Mesenteric fat pad (tissue), 1 donor: ENCODE measurements at places on chromosomes 12 and 14.

DNA sequence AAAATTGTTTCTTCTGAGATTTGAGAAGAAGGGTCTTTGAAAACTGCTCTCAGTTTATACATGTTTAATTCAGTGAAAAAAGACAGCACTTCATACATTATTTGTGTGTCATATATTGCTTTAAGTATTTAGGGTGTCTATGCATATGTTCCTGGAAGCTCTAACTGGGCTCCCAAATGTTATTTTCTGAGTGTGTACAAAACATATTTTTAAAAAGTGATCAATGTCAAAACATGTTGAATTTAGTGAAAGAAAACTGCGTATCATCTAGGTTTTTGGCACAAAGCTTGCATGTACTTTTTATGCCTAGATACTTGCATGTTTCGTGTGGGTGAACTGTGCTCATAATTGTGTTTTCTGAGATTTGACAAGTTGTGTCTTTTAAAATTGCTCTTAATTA is 81.6 kb downstream of the ASCL4 start:
- DNase-seq: no peak

GRCh38 chr12:114395755-114396152 is 10.2 kb downstream of the TBX5 start:
- no peak for DNase-seq

GRCh38 chr12:29333178-29333577 is 47.8 kb downstream of the ERGIC2 start:
- no peak for DNase-seq

DNA sequence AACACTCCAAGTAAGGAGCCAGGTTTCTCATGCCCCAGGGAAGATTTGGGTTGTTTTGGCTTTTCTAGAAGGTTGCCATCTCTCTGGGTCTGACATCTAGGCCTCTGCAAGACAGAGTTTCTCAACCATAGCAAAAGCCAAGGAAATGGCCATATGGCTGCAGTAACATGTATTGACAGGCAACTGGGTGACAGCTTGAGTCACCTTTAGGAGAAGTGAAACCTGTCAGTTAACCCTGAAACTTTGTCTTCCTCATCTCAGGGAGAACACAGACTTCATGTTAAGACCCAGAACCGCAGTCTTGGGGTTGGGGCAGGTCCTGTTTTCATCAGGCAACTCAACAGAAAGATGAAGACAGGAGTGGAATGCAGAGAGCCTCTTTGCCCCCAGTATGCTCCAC is 46.0 kb upstream of the PLBD1 start:
- DNase-seq: no peak

- DNase-seq: no peak
These were observed 113.4 kb upstream of the SCAF11 start for GRCh38 chr12:46103559-46104383.

GRCh38 chr12:65810036-65810435 is 14.2 kb upstream of the HMGA2 start:
- DNase-seq: no peak

DNA sequence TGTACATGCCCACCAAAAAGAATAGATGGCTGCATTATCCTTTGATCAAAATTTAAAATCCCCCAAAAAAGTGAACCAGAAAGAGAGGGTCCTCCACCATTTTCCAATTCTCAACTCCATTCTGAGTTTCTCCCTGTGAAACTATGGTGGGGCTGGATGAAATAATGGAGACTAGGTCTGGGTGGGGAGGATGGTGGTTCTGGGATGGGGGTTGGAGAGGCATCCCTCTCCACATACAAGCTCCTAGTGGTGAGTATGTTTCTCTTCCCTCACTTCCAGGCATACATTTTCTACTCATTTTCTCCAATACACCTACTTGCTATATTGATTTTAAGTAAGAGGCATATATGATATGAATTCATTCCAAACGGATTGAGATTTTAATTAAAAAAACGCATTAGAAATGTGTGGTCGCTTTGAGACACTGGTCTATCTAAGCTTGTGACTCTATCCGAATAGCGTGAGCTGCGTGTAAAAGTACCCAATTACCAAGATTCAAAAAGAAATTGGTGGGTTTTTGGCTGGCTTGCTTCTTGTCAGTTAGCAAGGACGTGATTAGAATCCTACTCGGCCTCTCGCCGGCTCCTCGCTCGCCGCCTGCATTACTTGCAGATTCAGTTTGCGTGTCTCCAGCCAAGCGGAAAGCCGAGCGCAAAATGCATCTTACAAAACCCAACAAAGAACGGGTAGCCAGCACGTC is 3.4 kb downstream of the ASCL1 start:
- DNase-seq: no peak

DNA sequence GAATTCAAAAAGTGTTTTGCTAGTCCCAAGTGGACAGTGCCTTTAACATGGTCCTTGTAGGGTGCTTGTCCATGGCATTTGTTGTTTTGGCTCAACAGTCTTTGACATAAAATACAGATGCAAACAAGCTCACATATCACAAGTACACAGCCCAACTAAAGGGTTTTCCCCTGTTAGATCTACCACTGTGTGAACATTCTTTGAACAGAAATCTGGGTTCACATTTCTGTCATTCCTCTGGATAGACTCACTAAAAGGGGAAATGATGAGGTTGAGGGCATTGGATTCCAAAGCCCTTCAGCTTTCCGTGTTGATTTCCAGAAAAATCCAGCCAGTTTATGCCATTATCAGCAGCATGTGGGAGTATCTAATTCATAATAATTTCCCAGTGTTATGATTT is 54.1 kb downstream of the EP400 start:
- no peak for DNase-seq

GRCh38 chr12:3255057-3255456 is 177.9 kb downstream of the TSPAN9 start:
- DNase-seq: no peak

GRCh38 chr14:72946491-72946890 is 20.2 kb downstream of the DCAF4 start:
- DNase-seq: no peak

DNA sequence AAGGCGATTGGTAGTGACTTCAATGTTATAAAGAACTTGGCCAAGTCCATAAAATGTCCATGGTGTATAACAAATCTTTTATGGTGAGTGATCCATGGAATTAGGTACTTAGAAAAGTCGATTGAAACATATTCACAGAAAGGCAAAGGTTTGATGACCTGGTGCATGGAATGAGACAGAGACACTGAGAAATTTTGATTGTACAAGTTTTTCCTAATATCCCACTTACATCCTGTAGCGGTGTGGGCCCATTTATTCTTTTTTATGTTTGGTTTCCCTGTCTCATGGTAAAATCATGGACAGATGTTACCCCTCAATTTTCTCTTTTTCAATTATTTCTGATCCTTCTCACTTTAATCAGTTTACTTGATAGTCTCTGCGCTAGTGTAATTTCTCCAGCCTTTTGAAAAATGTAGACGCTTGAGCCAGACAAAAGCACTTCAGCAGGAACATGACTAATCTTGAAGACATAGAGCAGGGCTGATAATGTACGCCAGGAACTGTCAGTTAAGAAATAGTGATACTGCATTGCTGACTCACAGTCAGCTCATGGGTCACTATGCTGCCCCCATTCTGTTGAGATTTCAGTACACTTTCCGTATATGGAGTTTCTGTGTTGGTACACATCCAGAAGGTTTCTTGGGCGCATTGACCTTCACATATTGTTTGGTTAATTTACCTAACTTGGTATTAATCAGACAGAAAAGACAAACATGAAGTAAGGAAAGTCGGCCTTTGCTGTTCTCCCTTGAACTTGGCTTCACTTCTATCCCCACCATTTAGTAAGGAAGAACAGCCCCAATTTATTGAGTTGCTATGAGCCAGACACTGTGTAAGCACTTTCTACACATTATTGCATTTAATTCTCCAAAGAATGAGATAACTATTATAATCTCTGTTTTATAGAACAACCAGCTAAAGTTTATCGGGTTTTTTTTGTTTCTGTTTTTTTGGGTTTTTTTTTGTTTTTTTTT is 841.7 kb downstream of the DIO2 start:
- DNase-seq: no peak

- no peak for DNase-seq
These were observed 18.1 kb upstream of the SGPP1 start for GRCh38 chr14:63745858-63746425.

DNA sequence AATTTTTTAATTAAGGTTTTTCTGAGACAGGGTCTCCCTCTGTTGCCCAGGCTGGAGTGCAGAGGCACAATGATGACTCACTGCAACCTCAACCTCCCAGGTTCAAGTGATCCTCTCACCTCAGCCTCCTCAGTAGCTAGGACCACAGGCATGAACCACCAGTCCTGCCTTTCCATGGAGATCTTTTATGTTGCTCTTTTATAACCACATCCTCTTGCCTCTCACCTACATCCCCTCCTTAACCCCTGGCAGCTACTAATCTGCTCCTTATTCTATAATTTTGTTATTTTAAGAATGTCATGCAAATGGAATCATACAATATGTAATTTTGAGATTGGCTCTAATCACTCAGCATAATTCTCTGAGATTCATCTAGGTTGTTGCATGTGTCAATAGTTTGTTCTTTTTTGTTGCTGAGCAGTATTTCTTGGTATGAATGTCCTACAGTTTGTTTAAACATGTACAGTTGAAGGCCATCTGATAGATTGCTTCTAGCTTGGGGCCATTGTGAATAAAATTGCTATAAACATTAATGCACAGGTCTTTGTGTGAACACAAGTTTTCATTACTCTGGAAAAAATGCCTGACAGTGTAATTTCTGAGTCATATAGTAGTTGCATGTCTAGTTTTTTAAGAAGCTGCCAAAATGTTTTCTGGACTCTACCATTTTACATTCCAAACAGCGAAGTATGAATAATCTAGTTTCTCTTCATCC is 249.2 kb upstream of the AMIGO2 start:
- no peak for DNase-seq

DNA sequence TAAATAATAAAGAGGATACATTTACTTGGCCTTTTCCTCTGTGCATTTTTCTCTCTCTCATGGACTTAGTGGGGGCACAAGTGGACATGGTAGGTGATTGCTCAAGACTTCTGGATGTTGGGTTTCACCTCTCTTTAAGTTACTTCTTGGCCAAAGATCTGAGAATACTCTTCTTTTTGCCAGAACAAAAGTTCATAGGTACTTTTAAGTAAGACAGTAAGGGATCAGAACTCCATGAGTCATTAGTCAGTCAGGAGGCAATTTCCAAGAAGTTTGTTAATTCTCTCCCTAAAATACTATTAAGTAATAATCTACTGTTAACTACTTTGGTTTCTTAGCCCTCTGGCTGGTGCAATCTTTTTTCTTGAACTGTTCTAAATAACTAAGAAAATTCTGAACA is 84.2 kb downstream of the GRIP1 start:
- DNase-seq: no peak

DNA sequence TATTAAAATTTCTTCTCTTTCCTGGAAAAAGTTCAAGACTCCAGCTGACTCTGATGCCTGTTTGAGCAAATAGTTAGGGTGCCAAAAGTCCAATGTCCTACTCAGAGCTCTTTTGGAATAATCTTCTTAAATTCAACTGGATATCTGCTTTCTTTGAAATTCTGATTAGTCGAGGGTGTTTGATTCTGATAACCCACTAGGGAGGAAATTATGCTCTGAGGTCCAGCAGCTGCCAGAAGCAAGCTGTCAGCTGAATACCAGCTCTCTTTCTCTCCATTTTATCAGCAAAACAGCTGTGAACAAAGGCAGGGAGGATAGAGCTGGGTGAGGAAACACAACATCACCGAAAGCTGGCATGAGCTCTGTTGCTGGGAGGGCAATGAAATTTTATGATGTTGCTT is 141.5 kb downstream of the CAND1 start:
- no peak for DNase-seq

DNA sequence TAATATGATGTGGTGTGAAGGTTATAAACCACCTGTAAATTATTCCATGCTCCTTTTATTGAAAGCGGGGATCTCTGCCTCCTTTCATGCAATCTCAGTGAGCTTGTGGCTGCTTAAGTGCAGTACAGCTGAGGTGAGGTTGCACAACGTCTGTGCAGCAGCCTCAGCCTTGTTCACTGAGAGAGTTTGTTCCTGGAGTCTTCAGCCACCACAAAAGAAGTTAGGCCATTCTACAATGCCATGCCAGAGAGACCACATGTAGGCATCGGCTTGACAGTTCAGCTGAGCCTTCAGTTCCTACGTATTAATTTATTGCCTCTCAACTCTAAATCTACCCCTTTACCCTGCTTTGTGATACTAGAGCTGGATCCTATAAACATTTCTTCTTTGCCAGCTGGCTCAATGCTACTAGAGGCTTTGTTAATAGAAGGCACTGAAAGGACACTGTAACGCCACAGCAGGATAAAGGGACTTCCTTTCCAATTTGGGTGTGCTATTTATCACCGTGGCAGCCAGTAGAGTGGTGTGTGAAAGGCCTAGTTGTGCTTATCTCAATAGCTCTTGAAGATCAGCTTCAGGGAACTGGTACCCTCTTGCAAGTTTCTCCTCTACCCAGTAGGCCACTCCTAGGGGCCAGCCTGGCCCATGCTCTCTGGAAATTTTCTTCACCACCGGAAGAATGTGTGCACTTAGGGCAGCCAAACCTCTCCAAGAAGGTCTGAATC is 337.7 kb downstream of the IPO8 start:
- no peak for DNase-seq

- DNase-seq: no peak
These were observed 30.9 kb upstream of the KLRF1 start for GRCh38 chr12:9796346-9796745.

GRCh38 chr14:103552011-103552845 is 10.2 kb downstream of the BAG5 start:
- no peak for DNase-seq

DNA sequence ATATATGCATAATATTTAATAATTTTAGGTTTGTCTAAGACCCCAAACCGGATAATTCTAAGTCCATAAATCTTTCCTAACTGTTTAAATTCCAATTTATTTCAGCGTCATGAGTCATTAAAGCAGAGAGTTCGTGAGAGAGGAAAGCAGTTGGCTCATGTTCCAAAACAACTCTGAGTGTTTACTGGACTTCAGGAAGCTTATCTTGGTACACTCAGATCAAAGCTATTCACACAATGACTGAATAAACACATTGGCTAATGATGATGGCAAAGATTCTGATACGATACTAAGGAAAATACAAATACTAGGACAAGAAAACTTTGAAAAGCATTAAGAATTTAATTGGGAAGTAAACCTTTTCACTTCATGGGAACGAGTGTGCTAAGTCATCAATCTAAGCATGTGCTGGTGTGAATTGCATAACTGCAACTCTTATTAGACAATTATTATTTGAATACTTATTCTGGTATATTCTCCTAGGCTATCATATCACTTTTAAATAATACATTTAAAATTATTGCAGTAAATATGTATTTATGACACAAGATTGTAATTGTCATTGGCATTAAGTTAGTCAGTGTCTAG is 34.8 kb upstream of the CLEC14A start:
- DNase-seq: no peak

DNA sequence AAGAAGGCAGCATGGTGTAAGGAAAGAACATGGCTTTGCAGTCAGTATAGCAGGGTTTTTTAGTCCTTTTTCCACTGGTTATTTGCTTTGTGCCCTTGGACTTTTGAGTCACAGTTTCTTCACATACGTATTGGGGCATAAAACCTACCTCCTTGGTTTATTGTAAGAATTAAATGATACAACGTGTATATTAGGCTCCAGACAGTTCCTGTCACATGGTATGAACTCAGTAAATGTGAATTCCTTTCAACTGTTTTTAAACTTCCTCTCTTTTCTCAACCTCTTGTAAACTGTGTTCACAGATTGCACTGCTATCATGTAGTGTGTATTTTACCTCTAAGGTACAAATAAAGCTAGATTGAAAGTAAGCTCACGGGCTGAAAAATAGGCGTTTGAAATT is 29.5 kb downstream of the MSRB3 start:
- no peak for DNase-seq
